Esophagus squamous epithelium (tissue), 5 donors: ENCODE measurements at places on chromosomes 1 and 21.

GRCh38 chr1:45621501-45621836 lies 2.4 kb downstream of the CCDC17 start:
- peak overlapping the region; percentile 84 for H3K27ac ChIP-seq
- H3K36me3 ChIP-seq = peaks cover 89% of the 10 kb centered on the region
- H3K27me3 ChIP-seq = no peaks in the 10 kb centered on the region
- H3K4me1 ChIP-seq = peaks cover 19% of the 10 kb centered on the region
- no peak overlapping the region for H3K4me3 ChIP-seq

DNA sequence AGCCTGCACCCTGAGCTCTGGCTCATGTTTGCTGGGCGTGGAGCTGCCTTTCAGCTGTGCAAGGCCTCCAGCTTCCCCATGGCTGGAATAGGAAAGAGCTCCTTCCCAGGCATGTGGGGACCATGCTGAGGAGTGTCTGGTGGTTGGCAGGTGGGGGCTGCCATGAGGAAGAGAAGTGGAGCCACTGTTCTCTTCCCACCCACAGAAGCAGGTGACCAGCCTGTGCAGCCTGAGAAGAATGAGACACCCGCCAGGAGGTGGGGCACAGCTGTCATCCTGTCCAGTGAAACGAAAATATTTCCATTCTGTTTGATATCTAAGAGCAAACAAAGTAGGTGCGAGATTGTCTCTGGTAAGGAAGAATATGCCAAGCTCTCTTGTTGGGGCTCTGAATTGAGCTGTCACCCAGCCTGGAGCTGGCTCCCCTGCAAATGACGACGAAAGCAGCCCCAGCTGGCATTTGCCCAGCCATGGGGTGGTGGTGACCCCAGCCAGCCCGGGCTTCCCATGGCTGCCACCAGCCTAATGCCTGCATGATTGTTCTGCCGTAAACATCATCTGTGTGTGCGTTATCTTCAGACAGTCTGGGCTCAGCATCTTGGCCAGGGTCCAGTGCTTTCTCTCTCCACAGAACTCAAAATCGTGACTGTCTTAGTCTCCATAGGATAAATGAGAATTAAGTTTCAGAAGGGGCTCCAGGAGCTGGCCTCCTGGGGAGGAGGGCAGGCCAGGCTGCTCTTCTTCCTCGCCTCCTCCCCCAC lies 429.8 kb upstream of the VAMP3 start:
- no peak overlapping the region for H3K27ac ChIP-seq
- no peaks in the 10 kb centered on the region for H3K36me3 ChIP-seq
- H3K4me1 ChIP-seq = peaks cover 5% of the 10 kb centered on the region
- no peaks in the 10 kb centered on the region for H3K27me3 ChIP-seq

DNA sequence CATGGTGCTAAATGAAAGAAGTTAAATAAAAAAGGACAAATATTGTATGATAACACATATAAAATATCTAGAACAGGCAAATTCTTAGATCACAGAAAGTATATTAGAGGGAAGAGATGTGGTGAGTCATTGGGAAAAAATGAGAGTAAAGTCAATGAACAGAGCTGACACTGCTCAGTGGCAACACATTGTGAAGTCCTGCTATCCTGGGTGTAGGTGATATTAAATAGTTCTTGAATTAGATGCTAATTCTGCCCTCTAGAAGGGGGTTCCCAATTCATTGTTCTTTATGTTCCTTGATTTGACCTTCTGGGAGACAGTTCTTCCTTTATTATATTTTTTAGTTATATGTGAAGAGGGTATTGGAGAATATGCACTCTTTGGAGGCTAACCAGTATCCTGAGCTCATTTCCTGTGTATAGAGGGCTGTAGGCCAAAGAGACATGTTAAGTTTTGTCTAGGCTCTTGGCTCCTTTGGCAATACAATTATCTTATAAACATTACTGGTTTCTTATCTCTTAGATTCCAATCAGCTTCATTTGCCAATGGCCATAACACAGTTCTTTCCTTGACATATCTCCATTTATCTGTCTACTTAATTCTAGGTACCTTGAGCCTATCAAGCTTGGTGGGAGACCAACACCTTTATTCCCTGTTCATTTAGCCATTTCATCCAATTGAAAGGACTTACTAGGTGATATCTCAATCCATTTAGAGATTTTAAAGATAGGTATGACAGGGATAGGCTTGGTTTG lies 6.6 kb upstream of the SLC35A3 start:
- no peaks in the 10 kb centered on the region for H3K36me3 ChIP-seq
- H3K4me1 ChIP-seq = no peaks in the 10 kb centered on the region
- no peak overlapping the region for H3K4me3 ChIP-seq
- H3K27ac ChIP-seq = no peak overlapping the region
- DNase-seq = no peak

DNA sequence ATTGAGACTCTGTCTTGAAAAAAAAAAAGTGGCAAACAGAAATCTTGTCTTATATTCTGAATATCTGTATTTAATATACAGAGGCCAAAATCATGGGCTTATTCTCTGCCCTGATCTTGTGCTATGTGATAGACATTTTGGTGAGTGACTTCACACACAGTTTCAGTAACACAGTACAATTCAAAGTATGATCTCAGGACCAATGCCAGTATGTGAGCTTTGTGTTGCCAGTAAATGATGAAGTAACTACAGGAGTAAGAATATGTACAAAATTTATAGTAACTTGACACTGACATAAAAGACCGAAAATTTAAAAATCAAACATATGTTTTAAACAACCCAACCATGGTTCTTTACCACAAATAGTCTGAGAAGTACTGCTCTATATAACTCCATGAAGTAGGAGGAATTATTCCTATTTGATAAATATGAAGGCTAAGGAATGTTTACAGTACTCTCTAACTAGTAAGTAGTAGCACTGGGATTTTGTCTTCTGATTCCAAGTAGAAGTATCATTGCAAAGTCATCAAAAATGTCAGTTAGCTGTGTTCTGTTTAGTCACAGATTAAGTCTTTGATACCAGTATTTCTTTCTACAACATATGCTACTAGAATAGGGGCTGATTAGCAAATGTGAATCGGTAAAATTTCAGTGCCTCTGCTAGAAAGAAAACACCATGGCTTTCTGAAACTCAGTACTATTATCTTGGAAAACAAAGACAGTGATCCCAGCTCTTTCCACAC lies 25.3 kb downstream of the DPH5 start:
- no peak overlapping the region for H3K4me3 ChIP-seq

DNA sequence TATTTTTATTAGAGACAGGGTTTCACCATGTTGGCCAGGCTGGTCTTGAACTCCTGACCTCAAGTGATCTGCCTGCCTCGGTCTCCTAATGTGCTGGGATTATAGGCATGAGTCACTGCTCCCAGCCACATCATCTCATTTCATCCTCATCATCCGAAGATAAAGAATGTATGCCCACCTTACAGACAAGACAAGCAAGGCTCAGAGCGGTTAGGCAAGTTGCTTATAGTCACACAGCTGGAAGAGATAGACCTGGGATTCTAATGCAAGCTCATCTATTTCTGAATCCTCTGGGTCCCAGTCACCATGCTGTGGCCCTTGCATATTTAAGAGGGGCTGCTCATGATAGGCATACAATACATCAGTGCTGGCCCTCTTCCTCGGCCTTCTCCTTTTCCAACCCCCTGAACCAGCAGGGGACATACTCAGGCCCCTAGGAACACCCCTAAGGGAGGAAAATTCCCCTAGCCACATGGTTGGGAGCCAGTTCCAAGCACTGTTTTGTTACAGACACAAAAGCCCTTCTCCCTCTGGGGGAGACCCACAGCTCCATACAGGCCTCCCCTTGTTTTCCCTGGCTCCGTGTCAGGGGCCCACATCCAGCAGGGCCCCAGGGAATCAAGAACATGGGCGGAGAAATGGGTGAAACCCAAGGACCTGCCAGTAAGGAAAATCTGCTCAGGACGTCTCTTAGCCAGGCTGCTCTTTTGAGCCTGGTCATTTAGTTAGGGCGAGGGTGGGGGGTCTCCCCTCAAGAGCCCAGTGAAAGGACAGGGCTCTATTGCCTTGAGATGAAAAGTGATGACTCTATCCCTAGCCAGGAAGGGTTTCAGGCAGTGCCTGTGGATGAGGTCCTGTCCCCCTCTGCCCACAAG lies 6.9 kb downstream of the CSRP1 start:
- H3K4me3 ChIP-seq = no peak overlapping the region
- H3K4me1 ChIP-seq = peaks cover 30% of the 10 kb centered on the region
- no peaks in the 10 kb centered on the region for H3K27me3 ChIP-seq
- H3K27ac ChIP-seq = peak overlapping the region; percentile 93

GRCh38 chr1:54826226-54826816 lies 25.2 kb upstream of the TTC22 start:
- H3K36me3 ChIP-seq = no peaks in the 10 kb centered on the region
- H3K4me1 ChIP-seq = no peaks in the 10 kb centered on the region
- H3K27me3 ChIP-seq = no peaks in the 10 kb centered on the region
- no peak for DNase-seq
- H3K27ac ChIP-seq = no peak overlapping the region

- H3K4me3 ChIP-seq = peak overlapping the region; percentile 45
- DNase-seq = no peak
- H3K27ac ChIP-seq = no peak overlapping the region
These were observed 4.0 kb downstream of the RNF207 start for GRCh38 chr1:6209661-6210580.

GRCh38 chr1:245488346-245489129 lies 333.8 kb downstream of the KIF26B start:
- no peaks in the 10 kb centered on the region for H3K27me3 ChIP-seq
- H3K4me3 ChIP-seq = no peak overlapping the region
- no peak overlapping the region for H3K27ac ChIP-seq
- no peaks in the 10 kb centered on the region for H3K36me3 ChIP-seq
- DNase-seq = no peak

GRCh38 chr1:35577071-35577998 lies 4.2 kb downstream of the TFAP2E start:
- H3K4me3 ChIP-seq = peak overlapping the region; percentile 33
- H3K4me1 ChIP-seq = peaks cover 19% of the 10 kb centered on the region
- H3K36me3 ChIP-seq = no peaks in the 10 kb centered on the region
- H3K27ac ChIP-seq = no peak overlapping the region
- H3K27me3 ChIP-seq = no peaks in the 10 kb centered on the region

DNA sequence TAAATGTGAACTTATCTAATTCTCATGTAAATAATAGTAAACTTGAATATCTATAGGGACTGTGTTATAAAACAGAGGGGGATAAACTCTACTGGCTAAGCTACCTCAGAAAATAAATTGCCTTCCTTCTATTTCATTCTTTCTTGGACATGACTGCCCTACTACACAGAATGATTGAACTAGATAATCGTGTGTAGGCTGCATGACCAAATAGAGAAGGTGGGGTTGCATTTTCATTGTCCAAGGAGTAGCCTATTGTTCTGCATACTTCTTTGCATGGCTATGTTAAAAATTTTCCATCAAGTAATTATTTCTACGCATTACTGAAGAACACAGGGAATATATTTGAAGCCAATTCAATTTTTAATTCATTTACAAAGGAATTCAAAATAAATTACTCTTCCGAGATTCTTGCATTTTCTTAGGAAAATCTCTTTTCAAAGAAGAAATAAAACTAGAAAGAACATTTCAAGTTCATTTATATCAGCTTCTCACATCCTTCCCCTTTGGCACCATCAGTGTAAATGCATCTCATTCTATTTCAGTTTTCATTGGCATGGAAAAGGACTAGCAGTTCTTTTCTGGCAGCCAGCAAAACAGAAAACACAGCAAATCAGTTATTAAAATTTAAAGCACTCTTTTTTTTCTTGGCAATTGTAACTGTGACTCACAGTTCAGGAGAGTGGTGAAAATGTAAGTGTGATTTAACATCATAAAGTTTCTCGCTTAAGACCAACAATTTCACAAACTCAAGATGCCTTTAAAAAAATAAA lies 714.7 kb downstream of the NCAM2 start:
- H3K4me3 ChIP-seq = no peak overlapping the region
- no peaks in the 10 kb centered on the region for H3K27me3 ChIP-seq
- DNase-seq = no peak
- H3K4me1 ChIP-seq = no peaks in the 10 kb centered on the region

- H3K4me3 ChIP-seq = no peak overlapping the region
- H3K27ac ChIP-seq = peak overlapping the region; percentile 88
- no peaks in the 10 kb centered on the region for H3K27me3 ChIP-seq
- no peak for DNase-seq
- peaks cover 60% of the 10 kb centered on the region for H3K4me1 ChIP-seq
- H3K36me3 ChIP-seq = no peaks in the 10 kb centered on the region
These were observed 19.0 kb downstream of the SDC3 start for GRCh38 chr1:30889511-30889910.

DNA sequence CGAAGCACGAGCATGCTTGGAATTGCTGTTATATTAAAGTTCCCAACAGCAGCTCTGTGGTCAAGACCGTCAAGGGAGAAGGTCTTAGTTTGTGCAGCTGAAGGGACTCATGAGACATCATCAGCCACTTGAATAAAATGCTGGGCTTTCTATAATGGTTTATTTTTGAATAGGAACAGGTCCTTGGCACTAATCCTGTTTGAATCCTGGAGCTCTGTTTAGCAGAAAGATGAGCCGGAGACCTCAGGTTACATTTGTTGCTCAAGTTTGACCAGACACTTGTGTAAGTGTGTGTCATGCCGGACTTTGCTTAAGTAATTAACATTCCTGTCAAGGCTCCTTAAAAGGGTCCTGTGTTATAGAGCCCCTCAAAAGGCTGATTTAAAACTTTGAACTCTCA lies 186.5 kb downstream of the ROR1 start:
- H3K4me3 ChIP-seq = no peak overlapping the region
- no peaks in the 10 kb centered on the region for H3K36me3 ChIP-seq
- no peaks in the 10 kb centered on the region for H3K4me1 ChIP-seq
- no peak overlapping the region for H3K27ac ChIP-seq
- no peak for DNase-seq
- H3K27me3 ChIP-seq = no peaks in the 10 kb centered on the region

GRCh38 chr1:112881742-112882127 lies 74.3 kb downstream of the SLC16A1 start:
- H3K36me3 ChIP-seq = no peaks in the 10 kb centered on the region
- no peaks in the 10 kb centered on the region for H3K27me3 ChIP-seq
- peaks cover 19% of the 10 kb centered on the region for H3K4me1 ChIP-seq
- H3K4me3 ChIP-seq = no peak overlapping the region
- no peak for DNase-seq
- H3K27ac ChIP-seq = no peak overlapping the region

DNA sequence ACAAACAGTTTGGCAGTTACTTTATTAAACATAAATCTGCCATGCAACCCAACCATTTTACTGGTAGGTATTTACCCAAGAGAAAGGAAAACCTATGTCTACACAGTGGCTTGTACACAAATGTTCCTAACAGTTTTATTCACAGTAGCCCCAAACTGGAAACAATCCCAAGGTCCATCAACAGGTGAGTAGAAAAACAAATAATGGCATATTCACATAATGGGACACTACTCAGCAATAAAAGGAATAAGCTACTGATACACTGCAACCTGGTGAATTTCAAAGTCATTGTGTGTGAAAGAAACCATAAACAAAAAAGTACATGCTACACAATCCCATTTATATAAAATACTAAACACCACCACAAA lies 12.7 kb downstream of the KYAT3 start:
- no peak overlapping the region for H3K27ac ChIP-seq
- peaks cover 50% of the 10 kb centered on the region for H3K4me1 ChIP-seq
- no peak for DNase-seq
- no peaks in the 10 kb centered on the region for H3K27me3 ChIP-seq
- no peak overlapping the region for H3K4me3 ChIP-seq
